ENCODE measurements at places on chromosomes 12 and 14.

DNA sequence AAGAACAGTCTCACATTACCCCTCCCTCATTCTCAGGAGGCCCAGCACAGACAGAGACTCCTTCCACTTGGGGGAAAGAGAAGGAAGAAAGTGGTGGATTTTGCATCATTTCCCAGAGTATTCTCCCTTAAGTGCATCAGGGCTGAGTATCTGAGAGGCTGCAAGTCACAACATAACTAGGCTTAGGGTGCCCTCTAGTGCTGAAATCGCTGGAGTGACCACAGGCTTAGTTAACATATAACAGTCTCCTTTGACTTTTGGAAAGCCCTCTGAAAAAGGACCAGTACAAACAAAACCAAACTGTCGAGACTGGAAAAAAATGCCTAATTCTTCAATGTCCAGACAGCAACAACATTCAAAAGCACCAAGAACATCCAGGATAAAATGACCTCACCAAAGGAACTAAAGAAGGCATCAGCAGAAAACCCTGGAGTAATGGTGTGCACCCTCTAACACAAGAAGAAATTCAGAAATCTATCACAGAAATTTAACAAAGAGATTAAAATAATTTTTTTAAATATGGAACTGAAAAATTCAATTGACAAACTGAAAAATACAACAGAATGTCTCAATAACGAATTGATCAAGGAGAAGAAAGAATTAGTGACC, 412.3 kb downstream of the RPS29 start:
- no peak for DNase-seq

DNA sequence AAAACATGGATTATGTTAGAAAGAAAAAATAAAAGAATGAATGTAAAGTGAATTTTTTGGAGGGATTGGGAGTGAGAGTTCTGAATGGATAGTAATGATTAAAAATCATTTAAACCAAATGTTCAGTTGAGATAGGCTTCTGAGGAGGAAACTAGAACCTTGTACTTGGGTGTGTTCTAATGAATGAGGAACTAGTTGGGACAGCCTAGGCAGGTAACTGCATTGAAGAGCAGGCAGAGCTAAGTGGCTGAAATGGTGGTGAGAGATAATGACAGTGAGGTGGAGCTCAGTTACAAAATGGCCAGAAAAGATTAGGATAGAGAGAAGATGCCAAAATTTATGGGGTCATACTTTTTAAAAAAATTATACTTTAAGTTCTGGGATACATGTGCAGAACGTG, 132.9 kb downstream of the ATP23 start:
- no peak for DNase-seq

- DNase-seq, result no peak
These were observed 291.5 kb downstream of the NELL2 start for GRCh38 chr12:44584625-44585024.

DNA sequence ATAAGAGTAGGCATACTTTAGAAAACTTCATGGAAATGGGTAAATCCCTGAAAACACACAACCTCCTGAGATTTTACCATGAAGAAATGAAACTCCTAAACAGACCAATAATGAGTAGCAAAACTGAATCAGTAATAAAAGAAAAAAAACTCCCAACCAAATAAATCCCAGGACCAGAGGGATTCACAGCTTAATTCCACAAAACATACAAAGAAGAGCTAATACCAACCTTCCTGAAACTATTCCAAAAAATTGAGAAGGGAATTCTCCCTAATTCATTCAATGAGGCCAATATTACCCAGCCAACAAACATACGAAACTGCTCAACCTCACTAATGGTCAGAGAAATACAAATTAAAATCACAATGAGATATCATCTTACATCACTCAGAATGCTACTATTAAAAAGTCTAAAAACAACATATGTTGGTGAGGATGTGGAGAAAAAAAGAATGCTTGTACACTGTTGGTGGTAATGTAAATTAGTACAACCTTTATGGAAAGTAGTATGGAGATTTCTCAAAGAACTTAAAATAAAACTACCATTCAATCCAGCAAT, 97.3 kb upstream of the ST8SIA1 start:
- DNase-seq, result no peak

DNA sequence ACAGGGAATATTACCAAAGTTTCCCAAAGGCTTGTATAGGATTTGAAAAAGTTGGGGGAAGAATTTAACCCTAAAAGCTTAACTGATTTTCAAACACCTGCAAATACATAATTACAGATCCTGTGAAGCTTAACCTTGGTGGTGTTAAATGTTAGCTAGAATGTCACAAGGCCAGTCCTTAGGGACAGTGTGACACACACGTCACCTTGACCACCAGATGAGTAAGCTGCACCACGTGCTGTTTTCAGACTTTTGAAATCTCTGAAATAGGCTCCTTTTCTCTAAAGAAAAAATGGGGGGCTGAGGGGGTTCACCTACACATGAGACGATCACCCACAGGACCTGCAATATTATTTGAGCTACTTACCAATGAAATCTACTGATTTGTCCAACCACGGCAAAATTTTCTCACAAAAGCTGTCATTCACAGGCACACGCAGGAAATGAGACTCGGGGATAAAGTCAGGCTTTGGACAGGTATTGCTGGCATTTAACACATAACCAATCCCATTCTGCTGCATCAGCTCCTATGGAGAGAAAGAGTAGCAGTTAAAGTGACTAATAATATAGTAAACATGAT, 75.9 kb downstream of the DUSP16 start:
- DNase-seq, result no peak

- no peak for DNase-seq
These were observed 41.7 kb upstream of the ITPR2 start for GRCh38 chr12:26874501-26875296.

DNA sequence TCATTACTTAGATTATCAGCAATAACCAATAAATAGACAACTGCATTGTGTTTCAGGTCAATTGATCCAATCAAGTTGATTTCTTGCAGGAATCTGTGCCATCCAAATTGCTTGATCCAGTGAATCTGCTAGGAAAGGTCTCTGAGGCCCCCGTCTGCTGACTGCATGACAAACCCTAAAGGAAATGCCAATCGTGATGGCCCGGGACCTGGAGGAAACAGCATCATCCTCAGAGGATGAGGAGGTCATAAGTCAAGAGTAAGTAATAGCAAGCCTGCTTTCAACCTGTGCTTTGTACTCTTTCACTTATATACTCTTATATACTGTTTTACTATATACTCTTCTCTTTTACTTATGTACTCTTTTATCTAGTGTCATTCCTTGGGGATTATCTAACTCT, 1.9 kb downstream of the TTLL5 start:
- DNase-seq, result no peak

- DNase-seq, result no peak
These were observed 20.7 kb downstream of the XRCC3 start for GRCh38 chr14:103694572-103695026.

- DNase-seq, result no peak
These were observed 76.2 kb downstream of the APAF1 start for GRCh38 chr12:98721204-98721702.

- no peak for DNase-seq
These were observed 3.2 kb downstream of the TOMM20L start for GRCh38 chr14:58398895-58399294.

DNA sequence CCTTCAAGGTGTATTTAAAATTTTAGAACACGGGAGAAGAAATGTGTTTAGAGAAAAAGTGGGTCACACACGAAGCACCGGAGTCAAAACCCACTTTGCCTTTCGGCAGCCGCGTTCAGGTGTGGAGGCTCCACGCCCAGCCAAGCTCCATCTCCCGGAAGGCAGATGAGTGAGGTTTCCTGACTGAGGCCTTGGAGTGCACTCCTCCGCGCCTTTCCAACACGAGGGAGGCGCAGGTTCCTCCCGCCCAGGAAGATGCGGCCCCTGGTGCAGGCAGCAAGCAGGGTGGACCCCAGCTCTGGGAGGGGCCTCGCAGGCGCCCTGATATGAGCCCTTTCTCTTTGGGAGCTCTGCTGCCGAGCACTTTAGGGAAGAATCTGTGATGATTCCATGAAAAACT, 22.5 kb downstream of the MTA1 start:
- DNase-seq, result no peak

- DNase-seq, result no peak
These were observed 28.3 kb downstream of the OAS2 start for GRCh38 chr12:113006641-113007040.

GRCh38 chr12:46230306-46230705, 38.5 kb downstream of the SLC38A1 start:
- no peak for DNase-seq

DNA sequence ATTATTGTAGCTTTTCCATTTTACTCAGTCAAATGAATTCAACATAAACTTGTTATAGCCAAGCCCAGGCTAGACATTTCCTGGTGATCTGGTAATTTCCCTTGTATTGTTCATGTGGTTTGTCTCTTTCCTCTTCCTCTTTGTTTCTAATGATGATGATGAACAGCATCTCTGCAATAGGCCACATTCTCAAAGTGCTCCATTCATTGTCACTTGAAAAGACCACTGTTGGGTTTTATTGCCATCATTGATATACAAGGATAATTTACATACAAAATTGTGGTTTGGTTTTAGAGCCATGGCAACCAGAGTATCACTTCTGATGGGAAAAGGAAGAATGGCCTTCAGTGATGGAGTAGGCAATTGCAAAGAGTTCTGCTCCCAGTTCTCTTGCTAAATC, 379.3 kb downstream of the RGS6 start:
- DNase-seq, result no peak

GRCh38 chr12:104276273-104277131, 27.0 kb upstream of the EID3 start:
- DNase-seq, result no peak
